8988T (cell line): ENCODE measurements at places on chromosomes 2 and 18.

DNA sequence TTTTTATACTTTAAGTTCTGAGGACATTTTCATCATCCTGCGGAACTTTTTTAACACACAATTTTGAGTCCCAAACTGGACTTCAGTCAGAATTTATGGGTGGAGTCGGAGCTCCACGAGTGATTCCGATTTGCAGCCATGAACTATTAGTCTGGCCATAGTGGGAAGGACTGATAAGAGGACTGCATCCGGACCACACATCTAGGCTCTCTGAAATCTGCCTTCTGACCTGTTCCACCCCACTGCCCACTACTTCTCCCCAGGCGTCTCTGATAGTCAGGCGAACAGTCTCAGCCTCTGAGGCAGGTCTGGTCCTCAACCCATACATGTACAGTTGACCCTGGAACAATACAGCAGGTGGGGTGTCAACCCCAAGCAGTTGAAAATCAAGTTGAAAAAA is 5.2 kb downstream of the MRPL35 start:
- DNase-seq: no peak

GRCh38 chr18:78238404-78239089 is 741.1 kb upstream of the SALL3 start:
- no peak for DNase-seq

GRCh38 chr2:31931916-31932315 is 78.9 kb downstream of the MEMO1 start:
- DNase-seq: no peak

- DNase-seq: no peak
Observed at GRCh38 chr18:61172624-61173023, 160.6 kb upstream of the CDH20 start.

- DNase-seq: no peak
Observed at GRCh38 chr18:62505669-62506494, 16.9 kb upstream of the ZCCHC2 start.

GRCh38 chr18:77201506-77201905 is 48.1 kb upstream of the GALR1 start:
- DNase-seq: no peak

DNA sequence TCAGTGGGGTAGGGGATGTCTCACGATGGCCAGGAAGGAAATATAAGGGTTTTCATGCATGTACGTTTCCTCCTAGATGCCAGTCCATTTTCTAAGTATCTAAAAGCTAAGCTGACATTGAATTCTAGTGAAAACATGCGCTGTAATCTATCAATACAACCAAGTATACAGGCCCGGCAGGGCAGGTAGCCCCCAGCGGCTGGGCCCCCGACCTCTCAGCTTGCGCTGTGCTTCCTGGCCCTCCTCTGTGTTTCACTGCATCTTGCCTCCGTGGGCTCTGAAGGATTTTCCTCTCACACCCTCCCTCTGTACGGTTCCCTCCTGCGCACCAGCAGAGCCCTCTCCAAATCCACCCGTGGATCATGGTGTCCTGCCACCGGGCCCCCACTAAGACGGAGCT is 524.8 kb downstream of the ZNF516 start:
- no peak for DNase-seq

GRCh38 chr2:108228537-108228936 is 11.2 kb upstream of the SULT1C3 start:
- no peak for DNase-seq

GRCh38 chr2:37573451-37574388 is 97.7 kb downstream of the CDC42EP3 start:
- no peak for DNase-seq

DNA sequence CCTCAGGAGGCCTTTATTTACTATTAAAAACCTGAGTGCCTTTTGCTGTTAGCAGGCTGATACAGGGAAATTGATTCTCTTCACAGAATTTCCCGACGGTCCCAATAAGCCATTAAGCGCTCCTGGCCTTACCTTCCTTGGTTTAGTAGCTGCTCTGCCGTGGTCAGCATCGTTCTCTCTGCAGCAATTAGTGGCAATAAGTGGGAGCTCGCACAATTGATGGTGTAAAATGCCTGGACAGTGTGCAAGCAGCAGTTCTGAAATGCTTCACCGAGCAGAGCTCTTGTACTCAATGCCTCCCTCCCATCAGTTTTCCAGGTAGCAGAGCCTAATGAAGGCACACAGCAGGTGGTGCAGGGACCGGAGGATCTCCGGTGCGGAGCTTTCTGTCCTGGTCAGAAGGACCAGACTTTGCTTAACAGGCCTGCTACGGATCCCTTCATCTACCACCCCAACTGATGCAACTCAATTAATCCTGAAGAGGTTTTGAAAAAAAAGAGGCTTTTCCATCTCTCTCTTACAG is 1.1 kb upstream of the LINC00305 start:
- DNase-seq: no peak

GRCh38 chr2:231665245-231666170 is 42.8 kb upstream of the PTMA start:
- no peak for DNase-seq

DNA sequence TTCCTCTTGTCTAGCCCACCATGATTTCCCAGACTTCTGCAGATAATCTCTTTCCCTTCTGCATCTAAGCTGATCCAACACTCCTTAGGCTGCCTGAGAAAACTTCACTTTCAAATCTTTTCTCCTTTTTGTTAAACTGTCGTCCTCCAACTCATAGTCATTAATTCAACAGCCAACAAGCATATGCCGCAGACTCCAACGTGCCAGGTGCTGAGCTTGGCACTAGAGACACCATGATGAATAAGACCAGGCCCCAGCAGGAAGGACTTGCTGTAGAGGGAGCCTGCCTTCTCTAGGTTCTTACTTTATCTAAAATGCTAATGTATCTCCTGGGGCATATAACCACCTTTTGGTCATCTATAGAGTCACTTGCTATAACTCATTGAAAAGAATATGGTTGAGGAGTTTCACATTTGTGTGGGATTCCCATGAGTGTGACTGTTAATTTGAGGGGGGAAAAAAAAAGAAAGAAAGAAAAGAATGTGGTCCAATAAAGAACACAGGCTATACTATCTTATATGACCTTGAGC is 51.0 kb downstream of the ANKRD44 start:
- no peak for DNase-seq

DNA sequence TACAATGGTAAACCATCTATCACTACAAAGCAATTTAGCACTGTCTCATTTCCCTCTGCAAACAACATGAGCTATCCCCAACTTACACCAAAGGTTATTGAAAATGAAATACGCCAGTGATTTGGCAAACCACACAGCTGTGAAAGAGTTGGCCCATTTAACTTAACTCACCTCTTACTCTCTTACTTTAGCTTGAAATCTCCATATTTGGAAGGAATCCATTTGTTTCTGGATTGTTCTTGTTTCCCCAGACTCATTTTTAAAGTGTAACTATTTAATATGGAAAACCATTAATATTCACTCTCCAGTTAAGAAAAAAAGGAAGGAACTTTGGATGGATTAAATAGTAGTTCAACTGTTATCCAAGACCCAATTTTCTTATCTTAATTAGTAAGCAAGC is 93.7 kb upstream of the TRIB2 start:
- DNase-seq: no peak

GRCh38 chr2:99789849-99790248 is 300.0 kb upstream of the REV1 start:
- DNase-seq: no peak

DNA sequence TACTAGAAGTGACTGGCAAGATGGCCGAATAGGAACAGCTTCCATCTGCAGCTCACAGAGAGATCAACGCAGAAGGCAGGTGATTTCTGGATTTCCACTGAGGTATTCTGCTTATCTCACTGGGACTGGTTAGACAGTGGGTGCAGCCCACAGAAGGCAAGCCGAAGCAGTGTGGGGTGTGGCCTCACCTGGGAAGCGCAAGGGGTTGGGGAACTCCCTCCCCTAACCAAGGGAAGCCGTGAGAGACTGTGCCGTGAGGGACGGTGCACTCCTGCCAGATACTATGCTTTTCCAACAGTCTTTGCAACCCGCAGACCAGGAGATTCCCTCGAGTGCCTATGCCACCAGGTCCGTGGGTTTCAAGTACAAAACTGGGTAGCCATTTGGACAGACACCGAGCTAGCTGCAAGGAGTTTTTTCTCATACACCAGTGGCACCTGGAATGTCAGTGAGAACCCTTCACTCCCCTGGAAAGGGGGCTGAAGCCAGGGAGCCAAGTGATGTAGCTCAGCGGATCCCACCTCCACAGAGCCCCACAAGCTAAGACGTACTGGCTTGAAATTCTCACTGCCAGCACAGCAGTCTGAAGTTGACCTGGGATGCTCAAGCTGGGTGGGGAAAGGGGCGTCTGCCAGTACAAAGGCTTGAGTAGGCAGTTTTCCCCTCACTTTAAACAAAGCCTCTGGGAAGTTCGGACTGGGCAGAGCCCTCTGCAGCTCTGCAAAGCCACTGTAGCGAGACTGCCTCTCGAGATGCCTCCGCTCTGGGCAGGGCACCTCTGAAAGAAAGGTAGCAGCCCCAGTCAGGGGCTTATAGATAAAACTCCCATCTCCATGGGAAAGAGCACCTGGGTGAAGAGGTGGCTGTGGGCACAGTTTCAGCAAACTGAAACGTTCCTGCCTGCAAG is 40.1 kb downstream of the PLEK start:
- no peak for DNase-seq

GRCh38 chr2:196712867-196713266 is 73.4 kb downstream of the CCDC150 start:
- DNase-seq: no peak

GRCh38 chr2:219576505-219577388 is 4.6 kb downstream of the INHA start:
- DNase-seq: no peak

GRCh38 chr18:48655508-48655907 is 116.7 kb downstream of the CTIF start:
- DNase-seq: no peak

- no peak for DNase-seq
Observed at GRCh38 chr2:172415157-172415864, 12.1 kb upstream of the ITGA6 start.

DNA sequence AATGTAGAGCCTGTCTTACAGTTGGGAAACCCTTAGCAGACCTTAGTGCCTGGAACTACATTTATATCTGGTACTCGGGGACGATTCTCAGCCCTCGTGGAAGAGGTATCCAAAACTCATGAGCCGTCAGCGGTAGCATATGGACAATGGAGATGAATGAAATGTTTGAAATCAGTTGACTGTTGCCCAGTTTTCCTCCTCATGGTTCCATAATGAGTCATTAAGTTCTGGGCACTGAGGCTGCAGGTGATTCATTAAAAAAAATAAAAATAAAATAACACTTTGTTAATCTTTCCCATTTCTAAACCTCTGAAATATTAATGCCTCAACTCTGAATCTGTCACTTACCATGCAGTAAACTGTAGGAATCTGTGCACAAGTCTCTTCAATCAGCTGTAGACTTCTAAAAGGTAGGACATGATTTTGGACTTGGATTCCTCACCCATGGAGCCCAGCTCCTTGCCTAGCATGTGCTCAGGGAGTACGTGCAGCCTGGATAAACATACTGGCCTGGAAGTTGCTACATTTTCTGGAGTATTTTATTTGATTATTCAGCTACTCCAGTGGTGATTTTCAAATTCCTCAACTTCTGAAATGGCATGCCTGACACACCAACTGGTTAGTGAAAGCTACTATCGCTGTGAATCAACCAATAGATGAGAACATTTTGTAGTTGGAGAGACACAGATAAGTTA is 979.2 kb downstream of the CNTNAP5 start:
- no peak for DNase-seq

GRCh38 chr18:47788621-47789020 is 141.8 kb downstream of the SMAD2 start:
- no peak for DNase-seq

DNA sequence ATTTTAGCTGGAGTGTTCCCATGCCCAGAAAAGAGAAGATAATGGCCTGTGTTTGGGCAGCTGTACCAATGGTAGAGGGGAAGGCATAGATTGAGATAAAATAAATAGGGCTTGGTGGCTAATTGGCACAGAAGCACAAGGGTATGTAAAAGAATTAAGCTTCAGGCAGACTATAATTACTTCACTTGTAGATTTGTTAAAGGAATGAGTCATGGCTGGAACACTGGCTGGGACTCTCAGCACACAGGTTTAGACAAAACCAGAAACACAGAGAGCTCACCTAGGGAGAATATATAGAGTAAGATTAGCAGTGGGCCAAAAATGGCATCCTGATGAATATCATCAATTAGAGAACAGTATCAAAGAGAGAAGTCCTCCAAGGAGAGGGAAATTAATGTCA is 198.3 kb upstream of the FIGN start:
- no peak for DNase-seq

DNA sequence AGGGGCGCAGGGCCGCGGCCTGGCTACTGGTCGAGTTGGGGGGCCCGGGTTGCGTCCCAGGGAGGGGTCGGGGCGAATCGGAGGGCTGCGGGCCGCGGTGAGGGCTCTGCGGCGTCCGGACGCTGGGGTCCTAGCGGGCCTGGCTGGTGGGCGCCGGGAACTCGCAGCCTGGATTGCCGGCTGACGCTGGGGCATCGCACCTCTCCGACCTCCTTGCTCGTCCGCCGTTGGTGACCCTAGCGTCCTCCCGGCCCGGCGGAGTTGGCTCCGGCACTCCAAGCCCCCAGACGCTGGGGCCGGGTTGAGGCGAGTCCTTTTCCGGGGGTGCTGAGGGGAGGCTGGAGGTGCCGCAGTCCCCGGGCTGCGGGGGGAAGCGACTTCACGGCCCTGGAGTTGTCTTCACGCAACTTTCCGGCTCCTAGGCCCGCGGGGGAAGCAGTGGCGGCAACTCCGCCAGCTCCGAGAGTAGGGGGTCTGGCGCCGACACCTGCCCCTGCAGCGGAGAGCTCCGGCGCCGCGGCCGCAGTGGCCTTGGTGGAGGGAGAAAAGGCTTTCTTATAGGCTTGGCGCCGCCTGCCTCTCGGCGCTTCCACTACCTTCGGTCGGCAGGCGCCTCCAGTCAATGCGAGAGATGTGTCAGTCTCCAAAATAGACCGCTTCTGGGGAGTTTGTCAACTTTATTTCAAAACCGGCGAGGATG is 70.3 kb downstream of the HAUS1 start:
- peak; percentile 38 for DNase-seq

DNA sequence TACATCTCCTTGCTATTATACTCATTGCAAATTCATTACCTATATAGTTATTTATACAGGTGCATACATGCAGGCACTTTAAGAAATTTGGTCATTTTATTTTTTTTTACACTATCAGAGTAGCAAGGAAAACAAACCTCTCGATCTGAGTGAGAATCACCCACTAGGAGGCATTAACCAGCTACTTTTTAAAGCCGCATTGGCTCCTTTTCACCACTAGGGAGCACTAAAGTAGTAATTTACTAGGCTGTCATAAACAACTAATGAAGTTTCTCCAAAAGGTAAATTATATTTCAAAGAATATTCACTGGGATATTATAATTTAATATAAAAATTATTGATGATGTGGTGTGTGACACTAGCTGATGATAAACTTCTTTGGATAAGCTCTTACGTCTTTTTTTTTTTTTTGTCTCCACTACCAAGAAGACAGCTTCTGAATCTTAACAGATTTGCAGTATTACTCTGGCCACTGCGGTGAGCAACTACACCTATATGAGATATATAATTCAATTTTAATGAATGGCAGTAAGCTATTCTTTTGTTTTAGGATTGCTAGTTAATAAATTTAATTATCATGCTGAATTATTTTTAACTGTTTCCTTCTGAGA is 101.9 kb downstream of the NOL4 start:
- DNase-seq: no peak

GRCh38 chr18:72985686-72986085 is 117.9 kb upstream of the NETO1 start:
- no peak for DNase-seq
